ENCODE measurements at places on chromosomes 5 and 9.
A peak's percentile ranks its signal among the peaks of the same experiment; 100 is the strongest.

DNA sequence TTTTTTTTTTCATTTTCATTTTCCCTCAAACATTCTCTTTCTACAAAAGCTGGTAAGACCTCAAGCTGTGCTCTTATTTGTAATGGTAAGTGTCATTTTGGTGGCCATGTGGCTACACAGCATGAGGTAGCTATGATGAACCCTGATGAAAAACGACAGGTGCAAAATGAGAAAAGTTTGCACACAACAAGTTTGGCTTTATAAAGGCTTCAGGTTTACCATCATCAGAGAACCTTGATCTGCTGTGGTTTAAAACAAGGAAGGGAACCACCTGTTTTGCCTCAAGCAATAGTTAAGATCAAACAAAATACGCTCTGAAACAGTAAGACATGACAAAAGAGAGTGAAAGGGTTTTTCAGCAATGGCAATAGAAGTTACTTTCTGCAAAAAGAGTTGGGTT is 1124.6 kb upstream of the ACO1 start:
- no peak for DNase-seq

DNA sequence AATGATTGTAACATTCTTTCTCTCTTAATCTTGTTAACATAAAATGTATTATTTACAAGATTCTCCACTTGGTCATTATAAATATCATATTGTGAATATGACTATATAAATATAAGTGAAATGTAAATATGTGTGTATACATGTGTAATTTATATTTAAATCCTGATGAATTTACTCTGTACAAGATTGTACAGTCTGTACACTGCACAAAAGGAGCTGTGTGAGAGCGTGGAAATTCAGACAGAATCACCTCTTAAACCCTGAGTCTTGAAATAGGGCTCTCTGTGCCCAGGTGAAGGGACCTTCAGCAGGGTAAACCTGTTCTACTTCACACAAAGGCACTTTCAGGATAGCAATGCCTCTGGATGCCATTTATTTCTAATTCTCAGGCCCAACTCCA is 456.0 kb downstream of the SEMA5A start:
- DNase-seq: no peak

DNA sequence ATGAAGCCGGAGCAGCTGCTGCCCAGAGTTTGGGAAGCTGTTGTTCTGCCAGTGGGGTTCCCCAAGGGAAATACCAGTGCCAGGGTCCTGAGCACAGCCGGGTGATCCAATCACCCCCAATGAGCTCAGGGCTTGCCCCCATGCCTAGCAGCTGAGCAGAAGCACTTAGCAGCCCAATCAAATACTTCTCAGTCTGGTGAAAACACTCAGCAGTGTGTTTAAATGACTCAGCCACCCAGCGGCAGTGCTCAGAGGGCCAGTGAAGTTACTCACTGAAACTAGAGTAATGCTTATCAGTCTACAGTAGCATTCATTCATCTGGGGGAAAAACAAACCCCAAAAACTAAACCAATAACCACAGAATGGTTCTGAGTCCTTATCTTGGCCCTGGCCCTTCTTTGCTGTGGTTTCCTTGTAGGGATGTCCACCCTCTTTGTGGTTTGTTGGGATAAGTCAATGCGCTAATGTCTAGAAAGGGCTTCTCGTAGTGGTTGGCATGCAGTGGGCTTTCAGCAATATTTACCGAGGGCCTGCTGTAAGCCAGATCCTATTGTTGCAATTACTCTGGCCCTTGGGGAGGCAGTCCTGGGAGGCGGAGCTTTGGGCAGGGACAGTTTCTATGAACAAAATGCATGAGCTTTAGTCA is 43.1 kb downstream of the LHX2 start:
- peak; percentile 75 for DNase-seq

- DNase-seq: peak; percentile 45
Observed at GRCh38 chr9:81826517-81826906, 101.7 kb upstream of the SPATA31D4 start.

- DNase-seq: no peak
Observed at GRCh38 chr9:138095813-138096518, 218.4 kb downstream of the CACNA1B start.

- DNase-seq: no peak
Observed at GRCh38 chr5:133809801-133810200, 158.6 kb downstream of the C5orf15 start.

DNA sequence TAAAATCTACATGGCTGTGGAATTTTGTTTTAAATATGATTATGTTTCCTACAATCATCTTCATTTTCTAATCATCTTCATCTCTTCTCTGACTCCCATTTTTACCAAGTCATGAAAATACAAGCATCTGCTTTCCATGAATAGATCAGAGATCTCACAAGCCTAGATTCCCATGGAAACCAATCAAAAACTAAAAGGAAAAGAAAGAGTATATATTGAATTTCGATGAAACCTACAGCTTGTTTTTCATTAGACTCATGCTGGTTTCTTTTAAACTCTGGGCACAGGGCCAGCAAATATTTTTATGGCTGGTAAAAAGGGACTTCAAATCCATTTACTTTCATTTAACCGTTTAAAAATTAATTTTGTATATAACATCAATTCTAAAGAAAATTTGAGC is 51.2 kb downstream of the INVS start:
- no peak for DNase-seq

GRCh38 chr9:113492343-113493202 is 29.0 kb downstream of the RGS3 start:
- peak; percentile 25 for DNase-seq

DNA sequence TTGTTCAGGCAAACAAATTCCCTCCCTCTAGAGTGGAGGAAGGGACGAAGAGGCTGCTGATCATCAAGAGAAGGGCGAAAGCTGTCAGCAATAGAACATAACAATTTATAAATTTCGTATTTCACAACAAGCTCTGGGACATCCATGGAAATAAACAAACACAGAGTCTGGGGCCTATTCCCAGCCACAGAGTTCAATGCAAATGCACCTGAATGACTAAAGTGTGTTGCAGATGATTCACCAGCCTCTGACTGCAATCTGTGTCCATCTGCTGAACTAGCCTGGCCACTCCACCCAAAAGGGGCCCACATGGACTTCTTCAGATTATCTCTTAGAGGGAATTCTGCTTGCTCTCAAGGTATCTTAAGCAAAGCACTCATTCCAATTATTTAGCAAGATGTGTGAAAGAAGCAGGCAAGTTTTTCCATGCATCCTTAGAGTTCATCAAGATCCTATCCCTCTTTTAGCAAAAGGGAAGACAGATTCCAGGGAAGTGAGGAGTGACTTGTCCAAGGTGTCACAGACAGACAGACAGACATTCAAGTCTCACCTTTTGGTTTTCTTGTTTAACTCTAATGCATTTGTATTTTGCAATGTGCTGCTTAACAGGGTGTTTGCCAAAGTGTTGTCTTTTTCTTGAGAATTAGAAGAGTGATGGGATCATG is 307.8 kb upstream of the PAPPA start:
- DNase-seq: peak; percentile 83

- no peak for DNase-seq
Observed at GRCh38 chr9:118023644-118024043, 319.4 kb downstream of the TLR4 start.

DNA sequence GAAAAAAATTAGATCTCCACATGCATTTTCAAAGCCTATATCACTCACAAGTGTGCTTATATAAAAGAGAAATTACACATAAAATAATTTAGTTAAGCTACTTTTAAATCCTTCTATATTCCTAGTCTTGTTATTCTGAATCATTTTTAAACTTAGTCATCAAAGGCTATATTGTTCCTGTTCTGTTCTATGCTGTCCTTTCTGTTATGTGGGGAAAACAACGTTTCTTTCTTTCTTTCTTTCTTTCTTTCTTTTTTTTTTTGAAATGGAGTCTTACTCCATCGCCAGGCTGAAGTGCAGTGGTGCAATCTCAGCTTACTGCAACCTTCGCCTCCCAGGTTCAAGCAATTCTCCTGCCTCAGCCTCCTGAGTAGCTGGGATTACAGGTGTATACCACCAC is 389.2 kb upstream of the FTMT start:
- DNase-seq: no peak

DNA sequence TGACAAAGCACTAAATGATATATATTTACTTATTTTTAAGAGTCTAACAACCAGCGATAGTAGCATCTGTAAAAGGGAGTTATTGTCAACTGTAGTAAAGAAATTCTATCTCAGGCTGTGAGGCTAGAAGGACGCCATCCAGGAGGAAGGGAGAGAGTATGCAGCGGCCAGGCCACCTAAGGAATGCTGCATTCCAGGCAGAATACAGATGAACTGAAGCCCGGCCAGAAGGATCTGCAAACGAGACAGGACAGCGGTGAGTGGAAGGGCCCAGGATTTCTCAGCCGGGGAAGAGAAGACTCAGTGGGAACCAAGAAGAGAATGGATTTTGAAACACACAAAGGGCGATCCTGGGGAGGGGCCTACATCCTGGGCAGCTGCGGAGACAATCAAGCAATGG is 7.4 kb downstream of the RETREG1 start:
- DNase-seq: no peak

GRCh38 chr9:95009459-95009858 is 283.0 kb downstream of the AOPEP start:
- no peak for DNase-seq

DNA sequence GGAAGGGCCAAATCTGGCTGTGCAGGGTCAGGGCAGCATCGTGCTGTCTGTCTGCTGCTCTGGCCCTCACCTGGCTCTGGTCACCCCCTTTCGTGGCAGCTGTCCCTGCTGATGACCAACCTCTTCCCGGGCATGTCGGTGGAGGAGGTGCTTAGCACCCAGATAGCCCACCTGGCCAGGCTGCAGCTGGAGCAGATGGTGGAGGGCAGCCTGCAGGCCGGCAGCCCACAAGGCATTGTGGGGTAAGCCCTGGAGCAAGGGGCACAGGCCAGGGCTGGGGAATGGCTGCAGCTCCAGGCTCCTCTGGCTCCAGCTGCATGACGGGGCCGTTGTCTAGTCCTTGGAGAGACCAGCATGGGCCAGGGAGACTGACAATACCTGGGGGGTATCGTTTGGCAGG is 8.2 kb downstream of the TOR2A start:
- no peak for DNase-seq

DNA sequence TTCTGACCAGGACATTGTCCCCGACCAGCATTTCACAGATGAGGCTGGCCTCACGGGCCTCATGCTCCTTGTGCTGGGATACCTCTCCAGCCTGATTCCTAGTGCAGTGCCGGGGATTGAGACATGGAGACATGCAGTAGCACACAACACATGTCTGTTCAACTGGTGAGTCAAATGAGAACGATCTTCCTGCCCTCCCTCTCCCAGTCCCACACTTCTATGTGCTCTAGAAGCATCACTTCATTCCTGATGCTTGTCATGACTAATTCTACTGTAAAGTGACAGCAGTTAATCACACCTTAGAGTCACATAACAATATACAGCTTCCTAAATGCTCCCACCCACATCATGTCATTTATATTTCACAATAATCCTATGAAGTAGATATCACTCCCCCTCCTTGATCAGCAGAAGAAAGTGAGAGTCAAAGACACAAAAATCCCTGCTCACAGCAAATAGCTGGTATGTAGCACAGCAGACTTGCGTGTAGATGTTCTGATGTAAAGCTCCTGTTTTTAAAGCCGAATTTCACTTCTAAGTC is 101.8 kb downstream of the CCDC192 start:
- peak; percentile 58 for DNase-seq

DNA sequence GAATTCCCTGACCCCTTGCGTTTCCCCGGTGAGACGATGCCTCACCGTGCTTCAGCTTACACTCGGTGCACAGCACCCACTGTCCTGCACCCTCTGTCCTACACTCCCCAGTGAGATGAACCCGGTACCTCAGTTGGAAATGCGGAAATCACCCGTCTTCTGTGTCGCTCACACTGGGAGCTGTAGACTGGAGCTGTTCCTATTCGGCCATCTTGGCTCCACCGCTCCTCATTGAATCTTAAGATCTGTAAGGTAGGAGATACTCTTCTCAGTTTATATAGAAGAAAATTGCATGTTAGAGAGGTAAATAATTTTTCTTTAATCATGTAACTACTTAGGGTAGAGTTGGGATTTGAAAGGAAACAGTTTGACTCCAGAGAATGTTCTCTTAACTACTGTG is 62.2 kb downstream of the DMRTA1 start:
- DNase-seq: no peak

DNA sequence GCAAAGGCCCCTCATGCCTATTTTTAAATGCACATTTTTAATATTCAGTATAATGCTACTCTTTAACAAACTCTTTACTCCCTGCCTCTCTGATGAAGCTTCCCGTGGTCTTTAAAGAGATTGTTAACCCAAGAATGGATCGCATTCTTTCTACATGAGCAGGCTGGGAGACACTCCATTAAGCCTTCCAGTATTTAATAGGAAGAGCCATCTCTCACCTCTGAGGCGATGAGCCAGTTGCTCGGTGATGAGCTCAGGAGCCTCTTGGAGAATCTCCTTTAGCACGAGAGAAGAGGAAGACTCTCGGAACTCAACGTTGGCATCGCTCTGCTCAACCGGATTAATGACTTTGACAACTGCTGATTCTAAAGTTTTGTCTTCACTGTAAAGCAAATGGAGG is 59.6 kb downstream of the PRUNE2 start:
- DNase-seq: peak; percentile 6

GRCh38 chr5:122815218-122815767 is 30.1 kb upstream of the SNX24 start:
- DNase-seq: no peak

- no peak for DNase-seq
Observed at GRCh38 chr9:35606726-35607125, 1.7 kb downstream of the TESK1 start.

GRCh38 chr9:130780865-130781504 is 54.1 kb upstream of the ABL1 start:
- DNase-seq: peak; percentile 94

GRCh38 chr5:67146574-67146973 is 50.0 kb downstream of the CD180 start:
- peak; percentile 41 for DNase-seq

DNA sequence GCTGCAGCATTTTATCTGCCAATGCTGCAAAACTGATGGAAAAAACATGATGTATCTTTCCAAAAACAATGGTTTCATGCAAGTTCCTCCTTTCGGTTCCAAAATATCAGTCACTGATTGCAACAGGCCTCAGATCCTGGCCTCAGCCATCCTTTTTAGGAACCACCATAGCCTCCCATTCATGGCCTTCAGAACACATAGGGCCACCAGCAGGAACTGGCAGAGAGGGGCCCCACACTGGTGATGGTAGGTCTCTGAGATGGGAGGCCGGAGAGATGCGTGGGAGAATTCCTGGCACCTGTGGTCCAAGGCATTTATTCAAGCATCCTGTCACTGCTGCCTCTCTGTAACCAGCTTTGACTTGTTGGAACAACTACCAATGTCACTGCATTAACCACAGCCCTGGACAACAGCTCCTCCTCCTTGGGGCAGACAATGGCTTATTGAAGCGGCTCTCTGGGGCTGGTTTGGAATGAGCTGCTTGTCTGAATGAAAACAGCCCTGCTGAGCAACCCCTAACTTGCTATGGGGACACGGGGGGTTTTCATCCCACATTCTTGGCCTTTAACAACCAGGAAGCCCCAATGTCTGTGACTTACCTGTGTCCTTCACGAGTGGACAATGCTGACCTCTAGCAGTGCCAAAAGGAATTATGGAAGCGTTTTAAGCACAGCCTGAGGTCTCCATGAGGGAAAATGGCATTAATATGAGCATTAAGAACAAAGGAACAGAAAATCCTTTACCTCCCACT is 108.1 kb downstream of the LHFPL2 start:
- DNase-seq: no peak
